ENCODE measurements at places on chromosomes 12 and 14.

DNA sequence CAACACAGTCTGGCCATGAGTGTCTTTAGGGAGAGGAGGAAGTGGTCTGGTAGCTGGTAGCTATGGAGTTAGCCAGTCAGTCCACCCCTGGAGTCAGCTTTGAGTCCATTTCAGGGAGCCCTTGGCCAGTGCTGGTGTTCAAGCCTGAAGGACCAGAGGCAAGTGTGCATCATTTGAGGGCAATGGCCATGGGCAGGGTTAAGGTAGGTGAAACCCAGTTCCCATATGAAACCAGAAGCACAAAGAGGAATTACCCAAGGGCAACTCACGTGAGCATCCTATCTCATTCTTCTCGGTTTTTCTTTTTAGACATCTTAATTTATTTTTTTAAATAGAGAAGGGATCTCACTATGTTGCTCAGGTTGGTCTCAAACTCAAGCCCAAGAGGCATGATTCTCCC is 61.3 kb upstream of the ACTN1 start:
- no peak for DNase-seq

DNA sequence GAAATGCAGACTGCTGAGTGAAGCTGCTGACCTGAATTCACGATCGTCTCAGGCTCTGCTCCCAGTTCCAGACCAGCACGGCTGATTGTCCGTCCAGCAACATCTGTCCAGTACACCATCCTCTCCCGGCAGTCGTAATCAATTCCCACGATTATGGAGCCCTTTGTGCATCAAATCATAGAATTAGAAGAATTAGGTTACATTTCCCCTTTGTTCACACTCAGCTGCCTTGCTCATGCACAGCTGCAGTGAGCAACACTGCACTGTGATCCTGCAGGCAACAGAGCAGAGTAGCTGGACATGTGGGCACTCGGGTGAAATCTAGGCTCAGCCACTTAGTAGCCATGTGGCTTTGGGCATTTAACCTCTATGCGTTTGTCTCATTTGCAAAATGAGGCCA is 22.2 kb downstream of the RTRAF start:
- no peak for DNase-seq

DNA sequence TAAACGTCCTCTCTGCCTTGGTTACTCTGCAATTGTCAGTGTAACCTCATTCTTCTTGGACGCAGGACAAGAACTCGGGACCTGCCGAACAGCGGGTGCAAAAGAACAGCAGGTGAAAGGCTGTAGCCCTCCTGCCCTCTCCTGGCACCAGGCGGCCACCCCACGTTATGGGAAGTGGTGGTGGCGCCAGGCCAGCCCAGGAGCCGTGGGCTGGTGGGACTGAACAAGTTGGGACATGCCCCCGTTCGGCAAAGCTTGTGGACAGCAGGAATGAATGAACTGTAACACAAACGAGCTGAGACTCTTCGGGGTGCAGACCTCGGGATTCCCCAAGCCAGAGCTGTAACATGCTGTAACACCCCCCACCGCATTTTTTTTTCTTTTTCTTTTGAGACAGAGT is 6.6 kb upstream of the M6PR start:
- no peak for DNase-seq

- DNase-seq, result no peak
Observed at GRCh38 chr12:30794591-30795409, 40.0 kb upstream of the CAPRIN2 start.

DNA sequence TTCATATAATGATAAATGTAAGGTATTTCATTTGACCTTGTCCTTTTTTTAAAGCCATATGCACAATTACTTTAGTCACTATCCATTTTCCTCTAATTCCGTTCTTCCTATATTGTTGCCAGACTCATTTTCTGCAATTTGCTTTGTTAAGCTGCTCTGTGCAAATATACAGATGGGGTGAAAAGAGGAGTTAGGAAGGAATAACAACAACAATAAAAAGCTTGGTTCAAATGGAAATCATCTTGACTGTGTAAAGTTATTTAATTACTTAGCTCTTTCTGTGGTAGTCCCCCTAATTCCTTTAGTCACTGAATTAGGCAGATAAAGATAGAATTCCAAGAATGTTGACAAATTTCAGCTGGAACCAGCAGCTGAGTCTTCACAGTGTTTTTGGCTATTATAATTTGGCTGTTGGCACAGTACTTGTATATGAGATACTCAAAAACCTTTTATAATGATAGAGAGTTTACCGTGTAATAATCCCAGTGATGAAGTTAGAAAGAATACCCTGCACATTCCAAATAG is 838.0 kb downstream of the RPS29 start:
- DNase-seq, result no peak

- DNase-seq, result no peak
Observed at GRCh38 chr12:64943686-64944085, 119.2 kb downstream of the TBC1D30 start.

DNA sequence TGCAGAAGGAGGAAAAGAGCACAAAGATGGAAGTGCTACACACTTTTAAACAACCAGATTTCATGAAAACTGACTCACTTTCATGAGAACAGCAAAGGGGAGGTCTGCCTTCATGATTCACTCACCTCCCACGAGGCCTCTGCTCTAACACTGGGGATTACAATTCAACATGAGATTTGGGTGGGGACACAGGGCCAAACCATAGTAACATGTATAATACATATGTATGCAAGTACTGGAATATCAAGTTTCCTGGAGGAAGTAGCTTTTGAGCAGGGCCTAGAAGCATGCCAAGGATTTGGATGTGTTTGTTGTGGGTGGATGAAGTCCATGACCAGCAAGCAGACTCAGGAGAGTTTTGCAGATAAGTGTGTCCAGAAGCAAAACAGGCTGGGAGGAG is 409.0 kb downstream of the RGS6 start:
- no peak for DNase-seq

GRCh38 chr12:1418144-1418543 is 176.2 kb downstream of the FBXL14 start:
- DNase-seq, result no peak

DNA sequence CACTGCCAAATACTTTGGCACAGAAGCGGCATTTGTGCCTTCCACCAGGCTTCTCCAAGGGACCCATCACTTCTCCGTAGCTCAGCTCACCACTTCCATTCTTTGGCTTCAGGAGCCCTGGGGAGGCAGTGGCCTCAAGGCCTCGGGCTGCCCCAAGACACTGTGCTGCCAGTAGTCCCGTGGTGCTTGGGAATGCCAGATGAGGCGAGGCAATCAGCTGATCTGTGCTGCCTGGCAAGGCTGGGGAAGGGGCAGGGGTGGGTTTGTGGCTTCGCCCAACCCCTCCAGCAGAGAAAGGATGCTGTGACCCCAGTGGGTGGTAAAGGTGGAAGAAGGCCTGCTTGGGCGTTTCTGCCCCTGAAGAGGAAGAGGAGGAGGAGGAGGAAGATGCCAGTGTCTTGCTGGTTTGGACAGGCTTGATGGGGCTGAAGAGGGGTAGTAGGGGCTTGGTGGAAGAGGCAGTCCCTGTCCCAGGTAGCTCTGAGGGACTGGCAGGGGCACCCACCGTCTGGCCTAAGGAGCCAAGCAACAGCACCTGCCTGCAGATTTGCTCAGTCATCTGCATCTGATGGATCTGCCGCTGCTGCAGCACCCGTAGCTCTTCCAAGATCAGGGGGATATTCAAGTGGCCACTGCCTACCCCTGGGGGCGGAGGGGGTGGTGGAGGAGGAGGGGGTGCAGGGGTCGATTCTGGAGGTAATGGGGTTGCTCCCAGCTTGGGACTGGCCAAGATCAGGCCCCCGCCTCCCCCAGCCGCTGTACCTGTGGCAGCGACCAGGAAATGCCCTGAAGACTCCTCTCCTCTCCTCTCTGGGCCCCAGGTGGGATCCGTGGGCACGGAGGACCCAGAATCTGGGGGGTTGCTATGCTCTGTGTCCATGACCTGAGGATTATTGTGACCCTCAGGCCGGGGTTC is 1.3 kb downstream of the SALL2 start:
- DNase-seq, result no peak

DNA sequence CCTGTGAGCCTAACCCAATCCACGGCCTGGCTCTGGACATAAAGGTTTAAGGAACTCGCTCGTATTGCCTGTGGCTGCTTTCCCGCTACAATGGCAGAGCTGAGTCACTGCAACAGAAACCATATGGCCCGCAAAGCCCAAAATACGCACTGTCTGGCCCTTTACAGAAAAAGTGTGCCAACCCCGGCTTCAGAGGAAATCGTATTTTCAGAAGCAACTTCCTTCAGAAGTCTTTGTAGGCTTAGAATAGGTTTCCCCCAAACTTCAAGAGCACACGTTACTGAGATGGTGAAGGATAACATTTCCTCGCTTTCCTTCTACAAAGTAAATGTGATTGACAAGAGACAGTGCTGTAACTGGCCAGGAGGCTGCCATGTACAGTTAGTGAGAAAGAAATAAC is 34.8 kb upstream of the TESC start:
- DNase-seq, result no peak

Measured in cortex of kidney (tissue), 1 donor.